ENCODE measurements at places on chromosomes 13 and 19. TPM values are rescaled to one million over a fixed set of nuclear protein-coding genes. Genes with fewer than 3 reads are reported as not detected.

Gene ADAMTSL5
- total RNA-seq = 22.2 TPM

Gene CYP4F3
- total RNA-seq = not detected

GRCh38 chr13:105737688-105738087 is 797.8 kb downstream of the EFNB2 start:
- H3K4me1 ChIP-seq = no peaks in the 10 kb centered on the region
- H3K4me3 ChIP-seq = no peak overlapping the region
- no peak for DNase-seq
- no peaks in the 10 kb centered on the region for H3K27me3 ChIP-seq
- no peak overlapping the region for H3K27ac ChIP-seq

DNA sequence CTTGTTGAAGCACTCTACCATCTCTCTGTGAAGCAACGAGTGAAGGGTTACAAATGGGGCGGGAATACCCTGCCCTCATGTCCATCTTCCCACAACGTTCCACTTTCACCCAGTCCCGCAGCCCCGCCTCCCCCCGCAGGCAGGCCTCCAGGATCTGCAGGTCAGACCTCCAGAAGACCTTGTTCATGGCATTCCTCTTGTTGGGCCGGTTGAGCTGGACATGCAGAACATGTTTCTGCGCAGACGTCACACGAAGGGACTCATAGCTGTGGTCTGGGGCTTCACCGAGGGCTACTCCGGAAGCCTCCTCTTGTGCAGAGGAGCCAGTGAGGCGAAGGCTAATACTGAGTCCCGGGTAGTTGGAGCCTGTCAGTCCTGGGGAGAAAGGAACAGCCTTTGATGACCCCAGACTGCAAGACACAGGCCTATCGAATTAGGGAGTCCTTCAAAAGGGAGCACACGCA is 420 bp downstream of the ECH1 start:
- peak; percentile 34 for DNase-seq
- H3K27me3 ChIP-seq = no peaks in the 10 kb centered on the region
- H3K4me3 ChIP-seq = peak overlapping the region; percentile 77
- peak overlapping the region; percentile 70 for H3K27ac ChIP-seq

Gene CGB2
- not detected for total RNA-seq

DNA sequence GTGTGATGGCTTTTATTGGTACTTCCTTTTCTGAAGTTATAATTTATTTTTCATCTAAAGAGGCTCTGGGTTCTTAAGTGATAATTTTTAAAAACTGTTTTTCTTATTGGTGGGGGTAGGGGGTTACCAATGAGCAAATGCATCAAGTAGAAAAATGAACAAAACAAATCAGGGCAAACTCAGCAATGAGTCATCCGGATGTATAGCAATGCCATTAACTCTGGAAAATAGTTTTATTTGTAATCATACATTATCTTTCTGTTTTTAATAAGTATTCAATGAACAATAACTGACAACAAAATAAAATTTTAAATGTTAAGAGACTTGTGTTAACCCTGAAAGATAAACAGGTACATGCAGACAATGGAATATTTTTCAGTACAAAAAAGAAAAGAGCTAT is 67.6 kb downstream of the UFM1 start:
- no peaks in the 10 kb centered on the region for H3K4me1 ChIP-seq
- no peak overlapping the region for H3K4me3 ChIP-seq
- H3K27ac ChIP-seq = no peak overlapping the region
- no peaks in the 10 kb centered on the region for H3K27me3 ChIP-seq
- DNase-seq = no peak
- no peaks in the 10 kb centered on the region for H3K36me3 ChIP-seq

Measured in thoracic aorta (tissue), 2 donors.